ENCODE measurements at places on chromosomes 5 and 9. TPM values are rescaled to one million over a fixed set of nuclear protein-coding genes. Genes with fewer than 3 reads are reported as not detected.

ECM2 gene
- not detected for total RNA-seq

SPINK7 gene
- total RNA-seq: 4.2 TPM

S1PR3 gene
- 0.70 TPM for total RNA-seq

TMEM252 gene
- not detected for total RNA-seq

OR2V1 gene
- not detected for total RNA-seq

SGCD gene
- not detected for total RNA-seq

SERF1A gene
- total RNA-seq: 9.3 TPM

FAM153A gene
- total RNA-seq: not detected

CAMLG gene
- 24.8 TPM for total RNA-seq

BAAT gene
- 0.05 TPM for total RNA-seq

AIF1L gene
- total RNA-seq: 3.7 TPM

STPG3 gene
- not detected for total RNA-seq

LHX2 gene
- total RNA-seq: not detected

FOXD4L6 gene
- 0.05 TPM for total RNA-seq

RAD50 gene
- total RNA-seq: 18.5 TPM

FAM200C gene
- total RNA-seq: 2.8 TPM

OGN gene
- not detected for total RNA-seq

SPOCK1 gene
- 16.4 TPM for total RNA-seq

SLC4A9 gene
- not detected for total RNA-seq

PLPP7 gene
- total RNA-seq: not detected

HBEGF gene
- total RNA-seq: 16.0 TPM

HSD17B3 gene
- 1.6 TPM for total RNA-seq

IL4 gene
- not detected for total RNA-seq

MARVELD2 gene
- total RNA-seq: 26.1 TPM
